Breast epithelium (tissue), 4 donors: ENCODE measurements at places on chromosomes 1 and 21. TPM values are rescaled to one million over a fixed set of nuclear protein-coding genes. Genes with fewer than 3 reads are reported as not detected.

Gene KLHL20
- total RNA-seq: 41.4 TPM

Gene CD46
- total RNA-seq: 283 TPM

Gene PDZK1IP1
- 69.4 TPM for total RNA-seq

Gene CFHR3
- not detected for total RNA-seq

Gene UMODL1
- total RNA-seq: not detected

Gene RBM34
- 52.2 TPM for total RNA-seq

Gene IL12RB2
- total RNA-seq: 5.1 TPM

Gene PRKAA2
- 6.6 TPM for total RNA-seq

Gene AJAP1
- 0.44 TPM for total RNA-seq

Gene TRIM67
- not detected for total RNA-seq

Gene PRUNE1
- total RNA-seq: 21.6 TPM

Gene DDAH1
- 9.3 TPM for total RNA-seq

Gene AVPR1B
- total RNA-seq: not detected

Gene KIF17
- total RNA-seq: 3.5 TPM

- H3K27me3 ChIP-seq: no peaks in the 10 kb centered on the region
- H3K4me1 ChIP-seq: no peaks in the 10 kb centered on the region
- DNase-seq: no peak
- no peak overlapping the region for H3K27ac ChIP-seq
Observed at GRCh38 chr1:169287280-169287679, 80.3 kb downstream of the NME7 start.

DNA sequence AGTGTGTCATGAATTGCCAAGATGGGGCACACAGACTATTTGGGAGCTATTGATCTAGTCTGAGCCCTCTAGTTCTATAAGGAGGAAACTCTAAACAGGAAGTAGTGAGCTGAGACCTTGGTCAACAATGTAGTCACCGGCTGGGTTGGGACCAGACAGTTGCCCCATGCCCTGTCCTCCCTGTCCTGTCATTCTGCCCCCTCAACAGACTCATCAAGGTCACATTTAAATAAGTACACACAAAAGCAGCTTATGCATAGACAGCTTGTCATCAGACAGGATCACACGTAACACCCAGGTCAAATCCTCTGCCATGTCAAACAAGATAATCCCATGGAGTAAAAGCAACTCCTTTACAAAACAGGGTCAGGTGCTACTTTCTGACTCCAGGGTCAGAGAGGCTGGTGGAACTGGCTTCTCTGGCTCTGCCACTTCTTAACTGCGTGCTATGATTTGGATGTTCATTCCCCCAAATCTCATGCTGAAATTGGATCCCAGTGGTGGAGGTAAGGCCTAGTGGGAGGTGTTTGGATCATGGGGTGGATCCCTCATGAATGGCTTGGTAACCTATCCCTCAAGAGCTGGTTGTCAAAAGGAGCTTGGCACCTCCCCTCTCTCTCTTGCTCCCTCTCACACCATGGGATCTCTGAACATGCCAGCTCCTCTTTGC is 128.9 kb downstream of the HIVEP3 start:
- DNase-seq: no peak
- H3K4me1 ChIP-seq: no peaks in the 10 kb centered on the region
- H3K36me3 ChIP-seq: no peaks in the 10 kb centered on the region

GRCh38 chr1:54421101-54421504 is 14.9 kb upstream of the SSBP3 start:
- no peaks in the 10 kb centered on the region for H3K27me3 ChIP-seq
- H3K4me1 ChIP-seq: no peaks in the 10 kb centered on the region
- no peak for DNase-seq
- H3K4me3 ChIP-seq: no peak overlapping the region

- no peak overlapping the region for H3K27ac ChIP-seq
- no peaks in the 10 kb centered on the region for H3K27me3 ChIP-seq
- no peak overlapping the region for H3K4me3 ChIP-seq
- H3K4me1 ChIP-seq: no peaks in the 10 kb centered on the region
- DNase-seq: no peak
Observed at GRCh38 chr1:78471890-78472620, 18.7 kb upstream of the PTGFR start.

GRCh38 chr1:59057211-59057694 is 239.6 kb upstream of the FGGY start:
- peak overlapping the region; percentile 89 for H3K27ac ChIP-seq

- H3K4me1 ChIP-seq: no peaks in the 10 kb centered on the region
- no peak overlapping the region for H3K4me3 ChIP-seq
- no peaks in the 10 kb centered on the region for H3K27me3 ChIP-seq
- H3K27ac ChIP-seq: no peak overlapping the region
Observed at GRCh38 chr1:181674617-181675016, 191.3 kb downstream of the CACNA1E start.

- H3K27ac ChIP-seq: peak overlapping the region; percentile 81
- H3K36me3 ChIP-seq: no peaks in the 10 kb centered on the region
- no peak for DNase-seq
- no peaks in the 10 kb centered on the region for H3K27me3 ChIP-seq
- peak overlapping the region; percentile 74 for H3K4me3 ChIP-seq
- peaks cover 22% of the 10 kb centered on the region for H3K4me1 ChIP-seq
Observed at GRCh38 chr1:153921803-153922075, 1.0 kb downstream of the GATAD2B start.

GRCh38 chr1:61472876-61473275 is 252.1 kb downstream of the TM2D1 start:
- DNase-seq: no peak
- H3K27me3 ChIP-seq: no peaks in the 10 kb centered on the region
- no peak overlapping the region for H3K4me3 ChIP-seq
- H3K27ac ChIP-seq: no peak overlapping the region

GRCh38 chr1:182111496-182111895 is 50.0 kb upstream of the ZNF648 start:
- peak; percentile 70 for DNase-seq
- no peak overlapping the region for H3K27ac ChIP-seq
- no peak overlapping the region for H3K4me3 ChIP-seq
- H3K36me3 ChIP-seq: no peaks in the 10 kb centered on the region
- no peaks in the 10 kb centered on the region for H3K4me1 ChIP-seq

- H3K36me3 ChIP-seq: no peaks in the 10 kb centered on the region
- DNase-seq: no peak
- peaks cover 11% of the 10 kb centered on the region for H3K27me3 ChIP-seq
- no peak overlapping the region for H3K27ac ChIP-seq
- H3K4me1 ChIP-seq: no peaks in the 10 kb centered on the region
- H3K4me3 ChIP-seq: no peak overlapping the region
Observed at GRCh38 chr1:205458777-205459566, 3.1 kb upstream of the BLACAT1 start.

DNA sequence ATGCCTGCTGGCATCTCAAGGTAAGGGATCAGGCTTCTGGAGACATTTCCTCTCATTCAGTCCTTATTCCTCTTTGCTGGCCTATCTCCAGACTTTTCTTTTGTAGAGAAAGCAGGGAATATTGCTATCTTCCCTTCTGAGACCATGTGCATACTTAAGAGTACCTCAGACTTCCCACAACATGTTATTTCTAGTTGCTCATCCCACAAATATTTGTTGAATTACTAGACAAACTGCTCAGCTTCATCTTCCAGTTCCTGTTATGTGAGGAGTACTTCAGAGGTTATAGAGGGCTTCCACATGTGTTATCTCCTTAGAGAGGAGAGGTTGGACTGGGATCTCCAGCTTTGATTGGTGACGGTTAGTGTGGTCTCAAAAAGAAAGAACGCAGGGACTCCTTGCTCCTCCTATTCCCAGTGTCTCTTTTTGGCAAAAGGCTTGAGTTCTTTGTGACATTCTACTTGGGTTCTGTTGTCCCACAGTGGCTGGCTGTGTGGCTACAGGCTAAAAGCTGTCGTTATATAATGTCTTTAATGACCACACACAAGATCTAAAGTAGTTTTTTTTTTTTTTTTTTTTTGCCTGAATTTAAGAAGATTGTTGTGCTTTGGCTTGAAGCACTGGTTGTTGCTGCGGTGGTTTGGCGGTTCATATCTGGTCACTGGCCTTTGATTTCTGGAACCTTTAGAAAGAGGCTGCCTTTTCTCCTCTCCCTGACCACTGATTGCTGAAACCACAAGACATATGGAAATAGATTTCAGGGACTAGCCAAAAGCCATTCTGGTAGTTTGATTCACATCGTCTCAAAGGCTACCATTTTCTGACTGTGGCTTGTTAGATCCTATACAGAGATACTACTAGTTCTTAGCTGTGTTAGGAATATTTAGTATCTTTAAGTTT is 78.7 kb downstream of the FGGY start:
- no peak for DNase-seq
- H3K27me3 ChIP-seq: no peaks in the 10 kb centered on the region
- peak overlapping the region; percentile 60 for H3K27ac ChIP-seq

- no peak for DNase-seq
- H3K4me3 ChIP-seq: no peak overlapping the region
- H3K36me3 ChIP-seq: no peaks in the 10 kb centered on the region
- no peaks in the 10 kb centered on the region for H3K27me3 ChIP-seq
- no peak overlapping the region for H3K27ac ChIP-seq
Observed at GRCh38 chr1:116201911-116202310, 90.7 kb downstream of the MAB21L3 start.

DNA sequence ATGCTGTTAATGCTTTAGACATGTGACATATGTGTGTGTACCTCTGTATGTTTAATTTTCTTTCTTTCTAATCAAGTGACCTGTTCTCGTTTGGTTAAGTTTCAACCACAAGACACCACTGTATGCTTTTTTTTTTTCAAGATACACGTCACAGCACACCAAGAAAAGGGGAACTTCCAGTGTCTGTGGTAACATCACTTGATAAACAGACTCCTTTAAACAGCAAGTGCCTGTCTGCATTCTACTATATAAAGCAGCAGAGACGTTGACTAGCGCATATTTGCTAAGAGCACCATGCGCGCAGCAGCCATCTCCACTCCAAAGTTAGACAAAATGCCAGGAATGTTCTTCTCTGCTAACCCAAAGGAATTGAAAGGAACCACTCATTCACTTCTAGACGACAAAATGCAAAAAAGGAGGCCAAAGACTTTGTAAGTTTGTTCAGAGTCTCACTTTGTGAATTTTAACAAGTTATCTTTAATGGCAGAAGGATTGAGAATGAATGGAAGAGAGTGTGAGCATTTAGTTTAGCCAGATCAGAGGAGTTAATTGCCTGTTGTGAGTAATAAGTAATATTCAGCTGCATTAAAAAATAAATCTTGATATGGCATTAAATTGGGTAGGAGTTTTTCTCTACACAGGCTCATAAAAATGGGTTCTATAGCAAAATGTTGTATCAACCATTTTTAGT is at the start of gene RGS1:
Gene RGS1, plus strand, starts transcription at position 275 of the 691 bp plus-strand sequence. Its CDS starts 20 bp downstream, at position 295.
- H3K4me3 ChIP-seq: no peak within 1 kb of the TSS
- H3K4me1 ChIP-seq: no peaks in the 10 kb centered on the region
- DNase-seq: no peak

- peak overlapping the region; percentile 79 for H3K27ac ChIP-seq
- no peak overlapping the region for H3K4me3 ChIP-seq
- H3K27me3 ChIP-seq: no peaks in the 10 kb centered on the region
- H3K4me1 ChIP-seq: no peaks in the 10 kb centered on the region
- DNase-seq: no peak
Observed at GRCh38 chr1:168081373-168082007, 55.2 kb downstream of the GPR161 start.

- no peak for DNase-seq
- no peaks in the 10 kb centered on the region for H3K4me1 ChIP-seq
- no peak overlapping the region for H3K4me3 ChIP-seq
- no peak overlapping the region for H3K27ac ChIP-seq
- no peaks in the 10 kb centered on the region for H3K27me3 ChIP-seq
Observed at GRCh38 chr21:45806042-45806441, 162.5 kb downstream of the PCBP3 start.

- no peak for DNase-seq
- H3K4me1 ChIP-seq: no peaks in the 10 kb centered on the region
- H3K36me3 ChIP-seq: no peaks in the 10 kb centered on the region
- no peaks in the 10 kb centered on the region for H3K27me3 ChIP-seq
- H3K27ac ChIP-seq: no peak overlapping the region
- no peak overlapping the region for H3K4me3 ChIP-seq
Observed at GRCh38 chr21:38743772-38744529, 61.8 kb upstream of the ETS2 start.

DNA sequence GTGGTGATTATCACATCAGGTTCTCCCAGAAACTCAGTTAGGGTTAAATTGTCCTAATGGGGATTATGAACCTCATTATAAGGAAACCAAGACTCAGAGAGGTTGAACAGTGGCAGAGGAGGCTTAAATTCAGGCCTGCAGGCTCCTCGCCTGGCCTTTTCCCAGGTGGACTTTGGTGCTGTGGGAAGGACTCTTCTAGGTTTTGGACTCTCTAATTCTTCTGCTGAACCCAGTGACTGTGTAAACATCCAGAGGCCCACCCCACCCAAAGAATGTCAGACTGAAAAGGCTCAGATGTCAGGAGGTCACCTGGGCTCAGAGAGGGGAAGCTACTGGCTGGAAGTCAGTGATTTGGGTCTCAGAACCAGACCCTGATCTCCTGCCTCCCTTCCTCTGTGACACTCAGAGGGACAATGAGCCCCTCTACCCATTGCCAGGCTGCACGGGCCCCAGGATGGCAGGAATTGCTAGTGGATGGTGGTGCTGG is 2.5 kb downstream of the ZNF362 start:
- H3K27me3 ChIP-seq: no peaks in the 10 kb centered on the region
- no peaks in the 10 kb centered on the region for H3K36me3 ChIP-seq
- peak overlapping the region; percentile 70 for H3K4me3 ChIP-seq
- H3K27ac ChIP-seq: peak overlapping the region; percentile 13
- no peak for DNase-seq

- H3K27ac ChIP-seq: no peak overlapping the region
- H3K27me3 ChIP-seq: no peaks in the 10 kb centered on the region
- DNase-seq: no peak
- H3K36me3 ChIP-seq: no peaks in the 10 kb centered on the region
- H3K4me1 ChIP-seq: no peaks in the 10 kb centered on the region
Observed at GRCh38 chr1:94725566-94725965, 94.6 kb upstream of the SLC44A3 start.

- no peaks in the 10 kb centered on the region for H3K36me3 ChIP-seq
- no peak overlapping the region for H3K4me3 ChIP-seq
- no peak for DNase-seq
- H3K4me1 ChIP-seq: no peaks in the 10 kb centered on the region
Observed at GRCh38 chr1:4711416-4712275, 57.2 kb downstream of the AJAP1 start.

DNA sequence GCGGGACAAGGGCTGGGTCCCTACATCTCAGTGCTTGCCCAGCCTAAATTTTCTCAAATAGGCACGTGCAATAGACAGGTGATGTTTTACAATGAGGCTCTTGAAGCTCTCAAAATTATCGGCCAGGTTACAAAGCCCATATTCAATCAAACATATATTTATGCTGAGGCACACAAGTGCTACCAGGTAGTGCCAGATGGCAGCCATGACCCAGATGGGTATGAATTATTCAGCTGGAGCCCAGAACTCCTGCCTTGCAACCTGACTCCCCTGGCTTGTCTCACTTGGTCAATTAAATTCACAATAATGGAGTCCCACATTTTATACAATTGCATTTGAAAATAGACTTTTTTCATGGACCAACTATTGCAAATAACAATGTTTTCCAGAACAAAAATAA is 12.3 kb upstream of the ADAM30 start:
- no peaks in the 10 kb centered on the region for H3K36me3 ChIP-seq
- no peak for DNase-seq
- no peaks in the 10 kb centered on the region for H3K27me3 ChIP-seq
- H3K4me1 ChIP-seq: no peaks in the 10 kb centered on the region
- no peak overlapping the region for H3K27ac ChIP-seq
